ENCODE measurements at places on chromosomes 5 and 9.

- no peak for DNase-seq
Observed at GRCh38 chr9:21160178-21160577, 6.3 kb downstream of the IFNA21 start.

GRCh38 chr5:157143127-157143971 lies 684 bp upstream of the MED7 start:
- DNase-seq: no peak

DNA sequence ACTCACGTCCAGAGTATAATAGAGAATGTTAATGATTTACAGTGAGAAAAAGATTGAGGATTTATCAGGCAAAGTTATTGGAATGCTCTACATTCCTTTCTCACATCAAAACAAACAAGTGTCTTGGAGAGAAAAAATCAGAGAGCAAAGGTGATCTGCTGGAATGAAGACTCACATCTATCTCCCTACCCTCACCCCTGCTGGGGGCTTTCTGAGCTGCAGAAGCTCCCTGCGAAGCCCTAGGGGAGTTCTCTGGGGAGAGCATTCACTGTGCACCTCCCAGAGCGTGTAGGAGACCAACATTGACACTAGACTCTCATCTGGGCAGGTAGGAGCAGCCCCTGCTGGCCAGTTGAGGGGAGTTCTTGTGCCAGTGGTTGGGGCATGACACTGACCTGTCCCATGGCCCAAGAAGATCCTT lies 76.6 kb upstream of the ADAMTS16 start:
- no peak for DNase-seq

- no peak for DNase-seq
Observed at GRCh38 chr5:98755406-98755805, 18.1 kb upstream of the RGMB start.

- no peak for DNase-seq
Observed at GRCh38 chr5:91244380-91245073, 138.6 kb downstream of the ARRDC3 start.

GRCh38 chr5:174520420-174521396 lies 203.7 kb upstream of the MSX2 start:
- no peak for DNase-seq

DNA sequence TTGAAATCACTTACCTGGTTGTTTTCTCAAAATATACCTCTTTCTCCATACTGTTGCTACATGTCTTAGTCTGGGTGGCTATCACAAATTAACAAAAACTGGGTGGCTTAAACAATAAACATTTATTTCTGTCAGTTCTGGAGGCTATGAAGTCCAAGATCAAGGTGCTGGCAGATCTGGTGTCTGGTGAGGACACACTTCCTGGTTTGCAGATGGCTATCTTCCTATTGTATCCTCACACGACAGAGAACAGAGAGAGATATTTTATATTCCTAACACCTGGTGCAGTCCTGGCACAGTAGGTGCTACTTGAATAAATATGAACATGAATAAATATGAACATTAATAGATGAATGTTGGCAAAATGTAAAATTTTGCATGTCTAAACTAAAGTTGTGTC lies 164.3 kb upstream of the ACOT12 start:
- no peak for DNase-seq

GRCh38 chr5:35056686-35057085 lies 8.9 kb upstream of the AGXT2 start:
- no peak for DNase-seq

DNA sequence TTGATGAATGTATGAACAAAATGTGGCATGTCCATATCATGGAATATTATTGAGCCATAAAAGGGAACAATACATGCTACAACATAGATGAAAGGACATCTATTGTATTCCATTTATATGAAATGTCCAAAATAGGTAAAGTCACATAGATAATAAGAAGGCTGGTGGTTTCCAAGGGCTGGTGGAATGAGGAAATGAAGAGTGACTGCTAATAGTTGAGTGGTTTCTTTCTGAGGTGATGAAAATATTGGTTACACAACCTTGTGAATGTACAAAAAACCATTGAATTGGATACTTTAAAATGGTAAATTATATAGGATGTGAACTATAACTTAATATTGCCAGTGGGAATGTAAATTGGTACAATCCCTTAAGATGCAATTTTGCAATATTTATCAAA lies 5.2 kb downstream of the ARSB start:
- no peak for DNase-seq

DNA sequence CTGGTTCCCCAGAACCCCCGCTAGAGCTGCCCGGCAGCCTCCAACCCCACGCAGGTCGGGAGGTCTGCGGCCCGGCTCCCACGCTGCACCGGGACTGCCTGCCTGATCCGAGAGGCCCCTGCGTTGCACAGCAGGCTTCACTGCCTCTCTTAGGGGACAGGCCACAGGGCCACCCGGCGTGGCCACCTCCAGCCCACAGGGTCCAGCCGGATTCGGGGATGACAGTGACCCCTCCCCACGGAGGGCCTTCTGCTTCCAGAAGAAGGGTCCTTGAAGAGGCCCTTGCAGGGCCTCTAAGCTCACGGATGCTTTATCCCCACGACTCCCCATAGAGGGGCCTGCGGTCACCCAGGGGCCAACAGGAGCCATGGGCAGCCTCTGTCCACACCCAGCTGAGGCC lies 66.1 kb upstream of the PPP1R26 start:
- no peak for DNase-seq

DNA sequence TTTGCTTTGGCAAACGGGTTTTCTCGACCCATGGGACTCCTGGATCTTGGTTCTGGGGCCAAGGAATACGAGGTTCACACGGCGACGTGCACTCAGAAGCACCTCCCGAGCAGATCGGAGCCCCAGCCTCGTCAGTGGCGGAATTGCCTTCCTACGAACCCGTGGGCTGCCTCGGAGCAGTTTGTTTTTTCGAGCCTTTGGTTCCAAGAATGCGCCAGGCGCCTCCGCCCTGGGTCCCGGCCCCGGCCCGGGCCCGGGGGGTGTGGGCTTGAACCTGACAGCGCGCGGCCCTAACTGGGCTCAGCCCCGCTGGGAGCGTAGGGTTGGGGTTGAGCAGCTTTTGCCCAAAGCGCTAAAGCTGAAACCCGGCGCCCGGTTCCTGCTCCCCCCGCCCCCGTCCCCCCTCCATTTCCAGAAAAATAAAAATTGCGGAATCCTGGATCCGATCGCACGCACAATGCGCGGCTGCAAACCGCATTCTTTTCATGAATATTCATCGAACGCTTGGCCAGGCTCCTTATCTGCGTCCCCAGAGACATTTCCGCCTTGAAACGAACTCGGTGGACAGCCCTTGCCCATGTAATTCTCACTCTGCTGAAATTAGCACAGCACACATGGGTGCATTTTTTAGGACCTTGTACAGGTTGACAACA lies 1.0 kb downstream of the BASP1 start:
- DNase-seq: no peak

DNA sequence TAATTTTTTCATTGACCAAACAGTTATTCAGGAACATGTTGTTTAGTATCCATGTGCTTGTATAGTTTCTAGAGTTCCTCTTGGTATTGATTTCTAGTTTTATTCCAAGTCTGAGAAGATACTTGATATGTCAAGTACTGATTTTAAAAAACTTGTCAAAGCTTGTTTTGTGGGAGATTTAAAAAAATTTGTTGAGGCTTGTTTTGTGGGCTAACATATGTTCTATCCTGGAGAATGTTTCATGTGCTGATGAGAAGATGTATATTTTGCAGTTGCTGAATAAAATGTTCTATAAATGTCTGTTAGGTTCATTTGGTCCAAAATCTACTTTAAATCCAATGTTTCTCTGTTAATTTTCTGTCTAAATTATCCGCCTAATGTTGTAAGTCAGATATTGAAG lies 1065.1 kb upstream of the WWC1 start:
- no peak for DNase-seq

DNA sequence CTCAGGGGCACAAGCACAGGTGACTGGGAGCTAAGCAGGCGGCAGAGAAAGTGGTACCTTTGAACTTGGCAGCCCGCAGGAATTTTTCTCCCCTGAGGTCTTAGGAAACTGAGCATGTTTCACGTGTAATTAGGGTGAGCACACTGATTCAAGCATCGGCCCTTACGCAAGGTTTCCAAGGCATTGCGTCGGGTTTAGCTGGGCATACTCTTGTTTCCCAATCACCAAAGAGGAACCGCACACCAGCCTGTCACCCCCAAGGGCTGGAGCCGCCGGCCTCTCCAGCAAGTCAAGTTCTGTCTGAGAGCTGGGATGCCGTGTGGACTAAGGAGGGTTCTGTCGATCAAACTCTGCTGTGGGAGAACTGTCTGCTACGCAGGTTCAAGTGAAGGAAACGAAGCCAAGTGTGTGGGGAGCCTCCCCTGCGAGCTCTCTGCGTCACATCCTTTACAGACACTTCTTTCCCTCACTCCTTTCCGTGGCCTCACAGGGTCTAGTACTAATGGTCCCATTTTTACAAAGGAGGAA lies 53.0 kb downstream of the ERGIC1 start:
- no peak for DNase-seq

DNA sequence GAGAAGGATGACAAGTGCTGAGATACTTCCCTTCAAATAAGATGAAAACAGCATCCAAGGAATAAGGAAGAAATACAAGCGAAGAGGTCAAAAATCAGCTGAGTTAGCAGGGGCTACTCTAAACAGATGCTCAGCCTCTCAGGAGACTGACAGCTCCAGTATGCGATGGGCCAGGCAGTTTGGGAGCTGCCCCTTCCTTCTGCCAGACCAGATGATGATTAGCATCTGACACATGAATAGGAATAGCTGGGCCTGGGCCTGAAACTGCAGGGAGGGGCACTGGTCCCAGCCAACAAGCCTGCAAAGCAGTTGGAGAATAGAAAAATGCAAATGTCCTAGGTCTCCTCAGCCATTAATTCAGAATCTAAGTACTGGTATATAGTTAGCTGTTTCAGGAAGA lies 13.1 kb upstream of the MAP3K1 start:
- DNase-seq: no peak

GRCh38 chr5:160387445-160387844 lies 12.4 kb downstream of the FAM200C start:
- DNase-seq: no peak
